HepG2 (cell line): ENCODE measurements at places on chromosomes 6 and 20.

- no peak for DNase-seq
Observed at GRCh38 chr6:129130106-129130505, 247.2 kb downstream of the LAMA2 start.

DNA sequence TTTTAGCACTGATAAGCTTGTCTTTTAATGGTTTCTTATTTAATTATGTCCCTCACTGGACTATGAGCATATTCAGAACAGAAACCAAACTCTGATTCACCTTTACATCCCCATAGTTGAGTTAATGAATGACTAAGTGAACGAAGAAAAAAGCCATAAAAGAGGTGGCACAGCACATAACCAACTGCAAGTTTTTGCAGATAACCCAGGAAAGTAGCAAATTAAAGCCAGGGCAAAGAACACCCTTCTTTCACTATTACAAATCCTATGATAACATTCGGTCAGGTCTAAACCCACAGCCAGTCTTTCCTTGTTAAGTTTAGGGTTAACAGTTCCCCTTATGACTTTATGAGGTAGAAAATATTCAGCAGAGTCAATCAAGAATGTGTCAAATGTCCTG, 102.7 kb downstream of the RIN2 start:
- no peak for DNase-seq

DNA sequence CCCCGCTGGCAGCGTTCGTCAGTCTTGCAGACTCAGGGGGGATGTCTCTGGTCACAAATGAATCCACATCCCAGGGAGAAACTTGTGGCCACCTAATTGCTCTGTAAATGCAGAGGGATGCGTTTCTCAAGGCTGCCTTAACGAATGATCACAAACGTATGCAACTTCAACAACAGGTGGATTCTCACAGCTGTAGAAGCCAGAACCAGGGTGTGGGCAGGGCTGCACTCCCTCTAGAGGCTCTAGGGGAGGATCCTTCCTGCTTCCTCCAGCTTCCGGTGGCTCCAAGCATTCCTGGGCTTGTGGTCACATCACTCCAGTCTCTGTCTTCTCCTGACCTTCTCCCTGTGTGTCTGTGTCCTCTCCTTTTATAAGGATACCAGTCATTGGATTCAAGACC, 3.3 kb upstream of the TAF4 start:
- no peak for DNase-seq

- DNase-seq, result no peak
Observed at GRCh38 chr20:38833154-38833856, 27.8 kb downstream of the PPP1R16B start.

GRCh38 chr6:135604035-135604860, 106.7 kb upstream of the AHI1 start:
- DNase-seq, result no peak

- no peak for DNase-seq
Observed at GRCh38 chr6:160971171-160971570, 20.4 kb upstream of the MAP3K4 start.
